Stimulated activated CD4-positive, alpha-beta T cell treated with anti-CD3 and anti-CD28 coated beads, Interleukin-15, amount 100 ng/mL, for 24 hours (primary cell): ENCODE measurements at places on chromosomes 3 and 15.
A peak's percentile ranks its signal among the peaks of the same experiment; 100 is the strongest.

DNA sequence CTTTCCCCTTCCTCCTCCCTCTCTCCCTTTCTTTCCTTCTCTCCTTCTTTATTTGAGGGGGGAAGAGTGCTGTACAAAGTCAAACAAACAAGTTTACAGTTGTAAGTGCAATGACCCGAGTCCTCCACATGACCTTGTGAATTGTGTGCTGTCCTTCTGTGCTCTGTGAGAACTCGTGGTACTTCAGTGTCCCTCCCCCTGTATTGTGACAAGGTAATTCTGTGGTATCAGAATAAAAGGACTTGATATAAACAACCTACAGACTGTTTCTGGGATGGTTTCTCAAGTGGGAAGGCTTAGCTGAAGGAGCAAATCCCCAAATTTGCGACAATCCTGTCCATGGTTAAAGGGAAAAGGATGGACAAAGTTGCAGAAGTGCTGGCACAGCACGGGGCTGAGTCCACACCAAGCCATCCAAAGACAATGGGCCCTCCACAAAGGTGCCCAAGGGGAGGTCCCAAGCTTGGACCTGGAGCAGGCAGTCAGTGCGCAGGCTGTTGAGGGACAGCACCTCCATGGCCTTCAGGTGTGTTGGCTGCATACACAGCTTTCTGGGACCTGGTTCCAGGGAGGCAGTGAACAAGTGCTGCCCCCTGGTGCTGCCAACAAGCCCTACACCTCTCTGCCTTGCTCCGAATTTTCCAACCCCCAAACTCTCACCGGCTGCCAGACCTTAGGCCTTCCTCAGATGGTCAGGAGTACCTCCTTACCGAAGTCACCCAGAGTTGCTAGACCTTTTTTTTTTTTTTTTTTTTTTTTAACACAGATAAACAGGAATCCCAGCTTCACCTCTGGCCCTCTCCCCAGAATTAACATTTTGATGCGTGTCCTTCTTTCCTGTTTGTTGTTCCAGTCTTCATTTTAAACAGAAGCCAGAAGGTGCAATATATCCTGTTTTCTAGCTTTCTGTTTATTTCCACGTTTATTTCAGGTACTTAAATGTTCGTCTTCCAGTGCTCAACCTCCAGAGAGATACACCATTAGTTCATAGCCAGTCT, 2.6 kb upstream of the APEH start:
- DNase-seq = peak; percentile 81

DNA sequence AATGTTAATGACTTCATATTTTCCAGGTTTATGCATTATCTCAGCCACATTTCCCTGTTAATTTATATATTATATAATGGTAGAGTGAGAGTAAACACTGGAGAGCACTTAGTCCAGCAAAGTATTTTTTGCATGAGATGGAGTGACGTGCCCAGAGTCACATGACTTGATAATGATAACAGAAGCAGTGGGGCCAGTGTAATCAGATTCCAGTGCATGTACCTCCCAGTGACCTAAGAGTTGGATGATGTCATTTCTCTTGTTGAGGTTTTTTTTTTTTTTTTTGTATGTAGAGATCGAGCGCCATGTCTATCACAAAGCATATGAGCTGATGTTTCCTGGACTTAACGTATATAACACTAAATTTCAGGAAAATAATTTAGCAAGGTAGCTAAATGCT, 375.3 kb downstream of the CNTN6 start:
- DNase-seq = no peak

DNA sequence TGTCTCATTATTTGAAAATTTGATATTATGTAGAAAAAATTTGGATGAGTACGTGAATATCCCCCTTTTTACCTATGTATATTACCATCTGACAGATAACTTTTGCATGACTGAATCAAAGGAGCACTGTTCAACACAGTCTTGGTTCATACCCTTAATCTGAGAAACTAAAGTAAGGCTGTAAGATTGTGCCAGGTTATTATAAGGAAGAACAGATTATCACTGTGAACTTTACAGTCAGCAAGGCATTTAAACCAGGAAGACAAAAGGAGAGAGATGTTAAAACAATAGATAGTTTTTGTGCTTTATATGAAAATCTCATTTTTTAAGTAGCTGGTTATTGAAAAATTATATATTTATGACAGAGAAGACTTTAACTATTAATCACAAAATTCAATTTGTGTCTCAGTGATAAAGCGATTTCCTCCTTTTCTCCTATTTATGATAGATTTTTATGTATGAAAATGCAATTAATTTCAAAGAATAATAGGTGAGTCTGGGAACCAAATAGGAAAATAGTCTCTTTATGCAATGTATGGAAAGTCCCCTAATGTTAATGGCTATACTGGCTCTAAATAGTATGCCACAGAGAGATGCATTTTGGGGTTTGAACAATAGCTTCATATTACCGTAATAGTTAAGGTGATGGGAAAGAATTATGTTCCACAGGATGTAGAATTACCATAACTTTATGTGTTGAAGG, 33.4 kb downstream of the PLCL2 start:
- DNase-seq = no peak

GRCh38 chr15:45177285-45177684, 10.5 kb downstream of the SHF start:
- DNase-seq = no peak

DNA sequence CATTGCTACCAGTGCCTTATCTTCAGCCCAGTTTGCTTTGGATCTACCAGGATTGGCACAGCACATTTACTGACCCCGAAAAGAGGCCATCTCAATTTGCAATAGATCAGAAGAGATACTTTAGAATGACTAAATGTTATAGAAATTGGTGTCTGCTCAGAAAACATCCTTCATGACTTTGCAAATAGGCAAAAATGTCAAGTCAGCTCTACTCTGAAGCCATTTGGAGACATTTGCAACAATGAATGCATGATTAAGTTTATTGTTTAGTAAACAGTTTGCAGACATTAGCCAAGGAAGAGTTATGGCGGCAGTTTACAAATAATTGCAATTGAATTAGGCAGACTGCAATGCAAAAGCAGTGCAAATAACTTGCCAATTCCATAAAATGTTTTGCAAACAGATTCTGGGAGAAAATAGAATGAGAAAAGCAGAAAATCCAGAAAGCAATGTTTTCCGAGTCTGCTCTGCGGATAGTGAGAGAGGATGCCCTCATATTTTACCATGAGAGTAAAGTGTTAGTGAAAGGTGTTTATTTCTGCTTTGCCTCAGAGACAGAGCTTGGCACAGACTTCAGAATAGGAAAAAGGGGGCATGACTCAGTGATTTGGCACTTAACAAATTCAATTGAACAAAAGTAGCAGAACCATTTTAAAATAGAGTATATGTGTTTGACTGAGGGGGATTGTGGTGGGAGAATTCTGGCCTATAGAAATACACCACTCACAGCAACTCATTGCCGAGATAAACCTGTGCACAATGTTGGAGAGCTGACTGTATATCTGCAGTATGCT, 334.9 kb upstream of the NR2F2 start:
- DNase-seq = no peak

DNA sequence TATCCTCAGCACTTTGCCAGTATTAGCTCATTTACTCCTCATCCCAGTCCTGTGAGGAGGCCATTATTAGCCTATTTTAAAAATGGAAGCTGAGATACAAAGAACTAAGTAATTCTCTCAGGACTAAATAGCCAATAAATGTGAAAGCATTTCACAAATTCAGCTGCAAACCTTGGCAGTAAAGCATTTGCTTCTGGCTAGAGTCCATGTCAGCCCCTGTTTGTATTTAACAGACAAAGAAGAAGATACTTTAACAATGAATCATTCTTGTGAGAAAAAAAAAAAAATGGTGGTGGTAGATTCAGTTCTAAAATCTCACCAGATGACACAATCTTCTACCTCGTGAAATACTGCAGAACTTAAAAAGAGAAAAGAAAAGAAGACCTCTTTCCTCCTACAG, 85.0 kb upstream of the CNTN6 start:
- DNase-seq = no peak

GRCh38 chr3:10453431-10454163, 51.8 kb downstream of the ATP2B2 start:
- DNase-seq = no peak

GRCh38 chr3:177144922-177145321, 52.4 kb downstream of the TBL1XR1 start:
- DNase-seq = no peak

DNA sequence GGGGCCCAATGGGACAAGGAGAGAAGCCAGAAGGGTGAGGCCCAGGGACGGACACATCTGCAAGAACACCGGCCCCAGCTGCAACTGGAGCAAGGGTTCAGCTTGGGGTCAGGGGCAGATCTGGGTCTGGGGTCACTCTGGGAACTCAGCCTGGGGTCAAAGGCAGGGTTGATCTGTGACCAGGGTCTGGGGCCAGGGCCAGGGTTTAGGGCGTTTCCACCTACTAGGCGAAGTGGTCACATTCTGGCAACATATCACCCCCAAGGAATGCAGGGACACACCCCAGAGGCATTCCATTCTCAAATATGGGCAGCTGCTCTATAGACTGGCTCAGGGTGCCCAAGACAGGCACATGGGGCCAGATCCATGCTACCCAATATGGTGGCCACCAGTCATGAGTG, 9.0 kb downstream of the UROC1 start:
- DNase-seq = no peak

DNA sequence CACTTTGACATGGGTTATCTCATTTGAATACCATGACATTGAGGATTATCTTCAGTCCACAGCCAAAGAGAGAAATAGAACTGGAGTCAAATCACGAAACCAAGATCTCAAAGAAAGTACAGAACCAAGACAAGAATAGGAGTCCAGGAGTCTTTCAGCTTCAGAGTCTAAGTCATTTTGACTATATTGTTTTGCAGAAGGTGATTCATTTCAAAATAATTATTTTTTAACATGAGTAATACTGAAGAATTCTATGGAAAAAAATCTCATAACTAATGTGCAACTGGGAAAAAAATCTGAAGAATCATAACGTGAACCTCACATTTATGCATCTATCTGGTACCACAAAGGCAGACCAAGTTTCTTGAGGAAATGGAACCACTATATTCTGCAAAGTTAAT, 60.3 kb downstream of the UBE3A start:
- peak; percentile 7 for DNase-seq

DNA sequence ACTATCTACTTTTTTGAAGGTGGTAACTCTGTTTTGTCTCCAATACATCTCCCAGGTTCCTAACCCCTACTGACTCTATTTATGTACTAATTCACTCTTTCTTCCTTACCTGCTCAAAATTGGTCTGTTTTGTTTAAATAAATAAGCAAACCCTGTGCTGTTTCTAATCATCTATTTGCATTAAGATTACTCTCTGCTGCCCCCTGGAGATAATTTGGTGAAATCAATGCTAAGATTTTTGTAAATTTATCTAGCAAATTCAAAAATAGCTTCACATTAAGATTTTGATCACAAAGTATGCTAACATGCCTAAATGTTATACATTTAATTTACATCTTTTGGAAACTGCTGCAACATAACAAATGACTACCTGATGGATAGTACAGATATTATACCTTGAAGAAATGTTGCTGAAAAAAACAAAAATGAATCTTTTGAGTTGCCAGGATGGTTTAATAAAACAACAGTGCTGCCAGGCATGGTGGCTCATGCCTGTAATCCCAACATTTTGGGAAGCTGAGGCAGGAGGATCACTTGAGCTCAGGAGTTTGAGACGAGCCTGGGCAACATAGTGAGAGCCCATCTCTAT, 4.4 kb upstream of the CD200R1 start:
- no peak for DNase-seq

GRCh38 chr3:64190517-64191515, 34.5 kb downstream of the PRICKLE2 start:
- no peak for DNase-seq

- no peak for DNase-seq
Observed at GRCh38 chr3:131143802-131144201, 117.1 kb downstream of the NEK11 start.

DNA sequence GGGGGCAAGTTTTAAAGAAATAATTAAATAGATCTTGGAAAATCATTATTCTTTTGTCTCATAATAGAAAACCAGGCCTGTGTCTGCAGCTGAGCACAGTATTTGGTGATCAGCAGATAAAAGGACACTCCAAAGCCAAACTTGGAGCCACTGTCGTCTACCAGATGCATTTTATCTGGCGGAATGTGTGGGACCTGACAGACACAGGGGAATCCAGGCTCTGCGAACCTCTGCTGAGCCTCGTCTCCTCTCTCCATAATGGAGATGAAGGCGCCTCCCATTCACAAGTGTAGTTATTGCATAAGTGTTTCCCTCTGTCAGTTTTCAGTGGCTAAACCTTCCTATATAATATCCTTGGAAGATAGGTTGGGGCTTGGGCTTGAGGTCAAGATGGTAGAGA, 42.1 kb downstream of the EEFSEC start:
- no peak for DNase-seq

DNA sequence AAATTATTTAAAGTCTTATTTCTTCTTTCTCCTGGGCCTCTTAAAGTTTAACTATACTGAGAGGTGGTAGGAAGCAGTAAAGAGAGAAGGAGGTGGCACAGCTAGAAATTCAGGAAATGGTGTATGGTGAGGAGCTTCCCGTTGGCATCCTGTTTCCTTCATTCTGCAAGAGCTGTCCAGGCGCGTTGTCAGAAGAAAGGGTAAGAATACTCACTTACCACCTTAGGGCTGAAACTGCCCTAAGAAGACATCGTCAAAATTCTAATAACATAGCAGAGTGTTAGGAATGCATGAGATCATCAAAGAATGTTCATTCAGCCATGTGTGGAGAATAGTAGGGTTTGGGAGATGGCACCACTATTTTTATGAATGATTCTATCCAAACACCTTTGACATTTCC, 699.6 kb downstream of the MCTP2 start:
- DNase-seq = no peak

- no peak for DNase-seq
Observed at GRCh38 chr3:86967062-86967461, 23.9 kb downstream of the VGLL3 start.

DNA sequence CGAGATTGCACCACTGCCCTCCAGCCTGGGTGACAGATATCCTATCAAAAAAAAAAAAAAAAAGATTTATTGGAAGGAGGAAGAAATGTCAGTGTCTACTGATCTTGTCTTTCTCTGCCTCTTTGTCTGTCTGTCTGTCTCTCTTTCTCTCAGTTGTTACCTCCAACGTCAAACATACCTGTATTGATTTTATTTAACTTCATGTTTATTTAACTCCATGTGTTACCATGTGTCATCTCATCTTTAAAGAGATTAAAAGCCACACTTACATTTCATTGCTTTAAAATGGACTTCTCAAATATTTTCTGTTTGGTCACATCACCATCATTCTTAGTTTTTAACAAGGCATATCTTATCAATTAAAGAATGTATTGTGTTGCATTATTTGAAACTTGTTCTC, 9.4 kb downstream of the CLDN11 start:
- DNase-seq = no peak

DNA sequence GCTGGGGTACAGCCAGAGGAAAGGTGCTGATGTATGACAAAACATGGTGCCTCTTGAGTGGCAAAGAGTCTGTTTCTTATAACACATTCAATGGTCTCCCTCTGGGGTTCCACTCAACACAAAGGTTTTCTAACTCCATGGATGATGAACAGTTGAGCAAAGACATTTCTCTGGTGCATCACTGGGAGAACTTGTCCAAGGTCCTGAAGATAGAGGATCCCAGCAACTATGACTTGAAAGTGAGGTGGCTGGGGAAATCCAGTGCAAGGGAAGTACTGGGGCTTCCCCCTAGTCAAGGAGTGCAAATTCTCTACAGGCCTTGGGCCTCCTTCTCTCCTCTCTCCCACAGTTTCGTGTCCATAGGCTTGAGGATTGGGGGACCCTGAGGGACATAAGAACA, 431.1 kb downstream of the WDR72 start:
- DNase-seq = no peak

- DNase-seq = no peak
Observed at GRCh38 chr3:49175530-49175929, 4.1 kb downstream of the KLHDC8B start.
